ENCODE measurements at places on chromosomes 2 and 18.

DNA sequence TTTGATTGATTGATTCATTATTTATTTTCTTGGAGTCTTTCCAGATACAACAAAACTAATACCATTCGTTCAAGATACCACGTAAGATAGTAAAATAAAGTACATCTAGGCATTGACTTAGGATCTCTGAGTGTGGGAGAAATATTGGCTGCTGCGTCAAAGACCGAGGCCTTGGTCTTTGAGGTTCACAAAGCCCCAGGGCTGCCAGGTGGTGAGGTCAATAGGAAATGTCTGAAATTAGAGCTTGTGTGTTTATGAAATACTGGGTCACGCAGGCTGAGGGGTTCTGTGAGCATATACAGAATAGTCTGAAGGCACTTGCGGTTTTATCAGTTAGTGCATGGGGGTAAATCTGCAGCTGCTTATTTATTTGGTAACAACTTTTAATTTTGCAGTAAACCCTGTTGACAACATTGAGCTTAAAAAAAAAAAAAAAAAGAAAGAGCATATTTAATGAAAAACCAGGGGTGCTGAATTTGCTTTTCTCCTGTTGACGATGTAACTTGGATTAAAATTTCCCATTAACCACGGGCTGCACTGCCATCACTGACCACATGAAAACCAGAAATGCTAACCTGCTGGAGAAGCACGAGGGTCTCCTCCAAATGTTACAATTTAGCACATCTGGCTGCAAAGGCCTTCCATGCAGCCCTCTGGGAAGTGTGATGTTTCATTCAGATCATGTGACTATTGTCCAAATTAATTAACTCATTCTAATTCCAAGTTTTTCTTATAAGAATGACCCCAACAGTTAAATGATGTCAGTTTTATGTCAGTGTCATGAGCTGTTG is 27.1 kb upstream of the SERPINB12 start:
- no peak for DNase-seq

- DNase-seq = no peak
These were observed 4.8 kb upstream of the STAT4 start for GRCh38 chr2:191155608-191156071.

- no peak for DNase-seq
These were observed 75.5 kb upstream of the CABLES1 start for GRCh38 chr18:23059541-23060465.

GRCh38 chr18:11862468-11863137 is 11.4 kb downstream of the CHMP1B start:
- no peak for DNase-seq

DNA sequence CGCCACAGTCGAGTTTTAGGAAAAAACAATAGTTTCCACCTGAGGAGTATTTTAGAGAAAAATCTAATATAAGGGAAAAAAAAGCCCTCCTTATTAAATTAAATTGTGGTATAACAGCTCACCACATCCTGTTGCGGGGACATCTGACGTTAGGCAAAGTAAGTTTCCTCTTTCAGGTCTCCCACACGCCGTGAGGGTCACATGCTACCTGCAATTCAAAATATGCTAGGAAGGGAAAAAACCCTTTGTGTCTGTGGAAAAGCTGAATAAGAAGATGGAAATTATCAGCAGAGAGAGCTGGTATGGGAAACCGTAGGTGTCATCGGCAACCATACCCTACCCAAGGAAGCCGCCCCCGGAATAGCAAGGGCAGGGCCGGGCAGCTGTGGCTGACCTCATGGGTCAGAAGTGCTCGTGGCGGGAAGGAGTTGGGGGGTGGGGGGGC is 128.0 kb downstream of the NFATC1 start:
- DNase-seq = peak; percentile 27

GRCh38 chr2:227029426-227030105 is 134.4 kb downstream of the COL4A4 start:
- DNase-seq = no peak

DNA sequence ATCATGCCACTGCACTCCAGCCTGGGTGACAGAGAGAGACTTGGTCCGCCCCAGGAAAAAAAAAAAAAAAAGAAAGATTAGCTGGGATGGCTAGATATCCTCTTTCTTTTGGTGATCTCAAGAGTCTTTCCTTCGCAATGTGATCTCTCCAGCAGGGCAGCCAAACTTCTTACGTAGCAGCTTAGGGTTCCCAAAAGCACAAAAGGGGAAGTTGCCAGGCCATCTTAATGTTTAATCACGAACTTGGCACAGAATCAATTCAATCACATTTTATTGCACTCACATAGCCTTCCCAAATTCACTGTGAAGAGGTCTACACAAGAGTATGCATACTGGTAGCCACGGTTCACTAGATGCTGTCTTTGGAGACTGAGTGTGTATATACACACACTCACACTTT is 53.1 kb downstream of the VIL1 start:
- DNase-seq = no peak

DNA sequence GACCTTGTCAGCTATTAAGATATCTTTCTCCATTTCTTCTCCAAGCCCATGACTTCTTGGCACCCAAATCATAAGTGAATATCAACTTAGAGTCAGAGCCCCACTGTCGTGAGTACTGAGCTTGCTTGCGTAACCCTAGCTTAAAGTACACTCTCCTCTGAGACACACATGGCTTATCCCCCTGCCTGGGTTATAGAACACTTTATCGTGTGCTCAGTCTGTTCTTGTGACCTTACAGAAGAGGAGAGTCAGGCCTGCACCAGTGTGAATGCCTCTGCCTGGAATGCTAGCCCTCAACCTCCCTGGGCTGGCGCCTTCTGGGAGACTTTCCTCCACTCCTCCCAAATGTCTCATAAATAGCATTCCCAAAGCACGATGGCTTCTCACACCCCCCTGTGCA is 79.3 kb downstream of the CEP192 start:
- DNase-seq = no peak

GRCh38 chr2:237075749-237076599 is 9.7 kb upstream of the COPS8 start:
- no peak for DNase-seq

- no peak for DNase-seq
These were observed 120.4 kb upstream of the KLF7 start for GRCh38 chr2:207286106-207286505.

DNA sequence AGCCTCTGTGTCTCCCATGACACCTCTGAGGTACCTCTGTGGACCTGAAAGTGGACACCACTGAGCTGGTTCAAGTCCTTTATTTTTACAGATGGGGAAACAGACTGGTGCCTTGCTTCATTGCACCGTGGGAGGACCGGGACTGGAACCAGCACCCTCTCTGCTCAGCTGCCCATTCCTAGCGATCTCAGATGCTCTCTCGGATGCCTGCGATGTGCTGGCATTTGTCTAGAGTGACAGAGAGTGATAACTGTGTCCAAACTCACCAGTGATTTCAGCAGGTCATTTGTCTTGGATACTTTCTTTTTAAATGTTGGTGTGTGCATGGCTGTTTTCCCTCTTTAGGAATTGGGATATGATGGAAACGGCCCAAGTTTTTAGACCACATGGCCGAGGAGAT is 30.1 kb upstream of the LYPD6B start:
- no peak for DNase-seq

DNA sequence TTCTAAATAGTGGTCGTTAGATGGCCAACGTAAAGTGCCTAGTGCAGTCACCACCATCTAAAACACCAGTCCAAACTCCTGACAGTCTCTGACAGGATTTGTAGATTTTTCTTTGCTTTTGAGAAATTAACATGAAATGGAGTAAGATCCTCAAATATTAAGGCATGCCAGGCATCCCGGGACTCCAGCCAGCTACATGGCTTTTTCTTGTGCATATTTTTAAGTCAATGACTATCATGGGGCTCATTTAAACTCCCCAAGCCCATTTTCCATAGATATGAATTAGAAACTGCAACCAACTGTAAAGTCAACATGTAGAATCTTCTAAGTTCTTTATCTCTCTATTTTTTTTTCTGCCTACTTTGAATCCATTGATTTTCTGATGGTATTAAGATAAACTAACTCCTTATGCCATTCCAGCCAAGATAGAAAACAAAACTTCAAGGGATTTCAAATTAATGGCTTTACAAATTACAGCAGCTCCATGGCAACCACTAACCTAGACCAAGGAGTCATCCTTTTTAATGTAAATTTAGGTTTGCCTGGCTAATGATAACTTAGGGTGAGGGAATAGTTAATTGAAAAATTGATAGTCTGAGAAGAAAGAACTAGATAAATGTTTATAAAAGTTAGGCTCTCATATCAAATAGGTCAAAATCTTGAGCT is 764.1 kb upstream of the NXPH2 start:
- DNase-seq = no peak

DNA sequence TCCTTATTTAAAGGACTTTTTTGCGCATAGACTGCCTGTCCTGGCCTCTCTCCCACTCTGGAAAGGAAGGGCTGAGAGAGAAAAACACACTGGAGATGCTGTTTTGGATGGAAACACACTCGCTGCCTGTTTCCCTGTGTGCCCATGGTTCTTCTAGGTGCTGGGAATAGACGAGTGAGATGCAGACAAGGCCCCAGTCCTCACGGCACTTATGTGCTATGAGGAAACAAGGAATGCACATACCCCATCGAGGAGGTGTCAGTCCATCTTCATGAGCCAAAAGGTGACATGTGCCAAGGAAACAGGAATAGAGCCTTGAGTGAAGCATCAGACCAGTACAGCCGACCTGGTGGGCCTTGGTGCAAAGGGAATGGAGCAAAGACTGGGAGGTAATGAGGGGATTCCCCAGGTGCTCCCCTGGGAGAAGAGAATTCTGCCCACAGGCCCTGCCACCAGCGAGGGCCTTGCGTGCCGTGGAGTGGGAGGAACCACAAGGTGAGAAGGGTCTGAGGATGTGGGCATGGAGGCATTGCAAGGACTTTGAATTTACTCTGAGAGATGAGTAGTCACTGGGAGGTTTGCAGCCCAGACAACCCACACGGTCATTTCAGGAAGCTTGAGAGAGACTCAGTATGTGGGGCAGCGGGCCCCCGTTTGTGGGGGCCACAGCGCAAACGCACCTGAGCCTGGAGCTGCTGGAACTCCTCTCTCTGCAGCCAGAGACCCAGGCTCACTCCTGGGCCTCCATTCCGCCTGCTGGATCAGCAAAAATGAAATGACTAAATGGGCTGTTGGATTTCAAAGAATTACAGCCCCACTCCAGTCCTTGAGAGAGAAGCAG is 197.5 kb upstream of the COPS8 start:
- no peak for DNase-seq

- DNase-seq = no peak
These were observed 33.5 kb upstream of the CERS6 start for GRCh38 chr2:168422584-168422983.

GRCh38 chr2:193331676-193332075 is 1136.9 kb upstream of the TMEFF2 start:
- DNase-seq = no peak

DNA sequence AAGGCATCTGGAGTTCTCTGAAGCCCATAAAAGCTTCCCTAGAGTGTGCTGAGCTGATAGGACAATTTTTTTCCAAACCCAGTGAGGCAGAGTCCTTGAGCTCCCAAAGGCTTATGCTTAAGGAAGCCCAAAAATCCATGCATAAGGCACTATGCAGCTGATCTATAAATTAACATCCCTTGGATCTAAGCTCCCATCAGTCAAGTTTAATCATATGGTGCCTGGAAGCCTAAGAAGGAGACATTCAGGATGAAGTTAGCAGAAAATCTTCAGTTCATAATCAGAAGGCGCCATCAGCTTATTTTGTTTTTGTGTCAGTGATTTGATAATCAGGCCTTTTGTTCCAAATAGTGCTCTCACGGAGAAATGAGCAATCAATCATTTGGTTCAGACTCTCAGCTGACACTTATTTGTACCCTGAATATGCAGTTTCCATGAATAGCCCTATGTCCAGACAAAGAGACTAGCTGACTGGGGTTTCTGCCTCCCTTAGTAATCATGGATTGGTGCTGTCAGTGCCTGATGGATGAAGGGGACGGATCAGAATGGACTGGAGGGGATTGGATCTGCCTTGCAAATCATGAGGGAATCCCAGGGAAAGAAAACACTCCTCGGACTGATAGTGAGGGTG is 464.8 kb upstream of the RGPD4 start:
- no peak for DNase-seq

DNA sequence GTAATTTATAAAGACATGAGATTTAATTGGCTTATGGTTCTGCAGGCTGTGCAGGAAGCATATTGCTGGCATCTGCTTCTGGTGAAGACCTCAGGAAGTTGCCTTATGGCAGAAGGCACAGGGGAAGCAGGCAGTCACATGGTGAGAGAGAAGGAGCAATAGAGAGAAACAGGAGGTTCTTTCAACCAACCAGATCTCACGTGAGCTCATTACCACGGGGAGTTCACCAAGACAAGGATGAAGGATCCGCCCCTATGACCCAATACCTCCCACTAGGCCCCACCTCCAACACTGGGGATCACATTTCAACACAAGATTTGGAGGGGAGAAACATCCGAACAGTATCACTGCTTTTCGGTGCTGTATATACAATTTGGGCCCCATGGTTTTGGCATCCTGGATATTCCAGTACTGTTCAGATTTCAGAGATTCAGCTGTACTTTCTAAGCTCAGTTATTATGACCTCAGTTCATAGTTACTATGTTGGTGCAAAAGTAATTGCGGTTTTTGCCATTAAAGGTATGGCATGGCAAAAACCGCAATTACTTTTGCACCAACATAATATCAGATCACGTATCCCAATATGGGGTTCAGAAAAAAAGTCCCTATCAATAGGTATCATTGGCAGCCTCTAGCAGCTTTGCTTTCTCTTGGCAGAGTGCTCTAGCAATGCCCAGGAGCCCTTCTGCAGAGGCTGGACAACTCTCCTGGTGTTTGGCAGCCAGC is 189.6 kb upstream of the SIX3 start:
- no peak for DNase-seq

GRCh38 chr2:235811446-235812184 is 317.8 kb downstream of the AGAP1 start:
- DNase-seq = no peak
